ENCODE measurements at places on chromosomes 5 and 9. TPM values are rescaled to one million over a fixed set of nuclear protein-coding genes. Genes with fewer than 3 reads are reported as not detected.
A peak's percentile ranks its signal among the peaks of the same experiment; 100 is the strongest.

The LHX2 gene
- not detected for total RNA-seq

The MYOZ3 gene
- 0.22 TPM for total RNA-seq

The NR2F1 gene
- 30.5 TPM for total RNA-seq

The ENTPD2 gene
- not detected for total RNA-seq

The PTGES gene
- 0.44 TPM for total RNA-seq

The PCA3 gene
- 0.20 TPM for total RNA-seq

The CYLC2 gene
- total RNA-seq = not detected

The NIM1K gene
- not detected for total RNA-seq

The RNF208 gene
- 0.22 TPM for total RNA-seq

DNA sequence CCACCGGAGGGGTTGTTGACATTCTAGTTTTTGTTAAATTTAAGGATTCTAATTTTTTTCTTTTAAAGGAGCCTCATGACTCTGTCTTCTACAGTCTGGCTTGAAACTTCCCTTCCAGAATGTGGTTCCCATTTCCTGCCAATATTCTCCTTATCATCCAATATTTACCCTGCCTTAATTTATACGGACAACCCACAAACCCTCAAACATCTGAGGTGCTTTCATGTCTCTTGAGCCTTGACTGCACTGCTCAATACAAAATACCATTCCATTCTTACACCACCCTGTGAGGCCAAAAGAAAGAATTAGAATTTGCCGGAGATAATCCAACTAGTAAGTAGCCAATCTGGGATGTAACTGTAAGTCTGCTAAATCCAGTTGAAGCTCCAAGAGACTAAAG is 346.5 kb downstream of the SPOCK1 start:
- DNase-seq = no peak

GRCh38 chr5:66891184-66891925 is 295.2 kb downstream of the MAST4 start:
- no peak for DNase-seq

GRCh38 chr9:112535301-112535700 is 48.7 kb downstream of the KIAA1958 start:
- DNase-seq = peak; percentile 47

DNA sequence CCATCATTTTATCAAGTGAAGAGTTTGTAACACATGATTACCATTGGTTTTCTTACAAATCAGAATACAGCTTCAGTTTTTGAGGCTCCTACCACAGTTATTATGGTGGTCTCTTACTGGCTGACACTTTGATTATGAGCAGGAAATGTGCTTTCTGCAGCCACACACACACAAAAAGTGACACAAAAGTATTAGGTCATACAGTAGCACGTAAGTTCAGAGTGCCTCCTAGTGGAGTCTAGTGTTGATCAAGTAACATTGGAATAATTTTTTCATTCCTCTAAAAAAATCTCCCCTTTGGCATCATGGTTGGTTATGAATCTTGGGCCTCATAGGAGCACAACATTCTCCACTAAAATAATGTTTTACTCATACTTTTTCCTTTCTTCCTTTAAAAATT is 37.6 kb downstream of the PAM start:
- peak; percentile 47 for DNase-seq

DNA sequence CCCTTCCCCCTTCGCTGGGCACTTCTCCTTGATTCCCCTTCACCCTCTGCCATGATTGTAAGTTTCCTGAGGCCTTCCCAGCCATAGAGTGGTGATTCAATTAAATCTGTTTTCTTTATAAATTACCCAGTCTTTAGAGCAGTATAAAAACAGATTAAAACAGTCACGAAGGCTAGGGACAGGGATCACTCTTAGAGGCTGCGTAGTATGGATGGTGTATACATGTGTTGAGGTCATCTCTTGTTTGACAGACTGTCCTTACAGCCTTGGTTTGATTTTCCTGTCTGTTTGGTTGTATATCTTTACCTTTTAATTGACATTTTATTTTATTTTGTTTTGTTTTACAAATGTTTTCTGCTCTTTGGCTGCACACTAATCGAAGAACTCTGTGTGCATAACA is 1155.7 kb upstream of the CDH18 start:
- DNase-seq = no peak

- no peak for DNase-seq
Measured at GRCh38 chr9:3507395-3508077, 18.3 kb downstream of the RFX3 start.

DNA sequence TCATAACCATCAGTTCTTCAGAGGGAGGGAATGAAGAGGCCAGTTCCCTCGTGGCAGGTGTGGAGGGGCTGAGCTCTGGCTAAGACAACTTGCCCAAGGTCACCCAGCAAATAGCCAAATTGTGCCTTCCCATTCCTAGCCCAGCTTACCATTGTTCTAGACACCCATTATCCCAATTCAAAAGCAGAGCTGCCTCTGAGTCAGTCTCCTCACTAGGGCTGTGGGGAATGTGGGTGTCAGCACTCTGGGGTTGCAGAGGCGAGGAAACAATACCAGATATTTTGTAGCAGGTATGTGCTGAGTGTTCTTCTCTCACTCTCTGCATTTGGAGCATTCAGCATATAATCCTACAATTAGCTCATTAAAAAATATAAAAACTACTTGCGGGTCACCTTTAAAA is 270.8 kb downstream of the PSAT1 start:
- DNase-seq = no peak

DNA sequence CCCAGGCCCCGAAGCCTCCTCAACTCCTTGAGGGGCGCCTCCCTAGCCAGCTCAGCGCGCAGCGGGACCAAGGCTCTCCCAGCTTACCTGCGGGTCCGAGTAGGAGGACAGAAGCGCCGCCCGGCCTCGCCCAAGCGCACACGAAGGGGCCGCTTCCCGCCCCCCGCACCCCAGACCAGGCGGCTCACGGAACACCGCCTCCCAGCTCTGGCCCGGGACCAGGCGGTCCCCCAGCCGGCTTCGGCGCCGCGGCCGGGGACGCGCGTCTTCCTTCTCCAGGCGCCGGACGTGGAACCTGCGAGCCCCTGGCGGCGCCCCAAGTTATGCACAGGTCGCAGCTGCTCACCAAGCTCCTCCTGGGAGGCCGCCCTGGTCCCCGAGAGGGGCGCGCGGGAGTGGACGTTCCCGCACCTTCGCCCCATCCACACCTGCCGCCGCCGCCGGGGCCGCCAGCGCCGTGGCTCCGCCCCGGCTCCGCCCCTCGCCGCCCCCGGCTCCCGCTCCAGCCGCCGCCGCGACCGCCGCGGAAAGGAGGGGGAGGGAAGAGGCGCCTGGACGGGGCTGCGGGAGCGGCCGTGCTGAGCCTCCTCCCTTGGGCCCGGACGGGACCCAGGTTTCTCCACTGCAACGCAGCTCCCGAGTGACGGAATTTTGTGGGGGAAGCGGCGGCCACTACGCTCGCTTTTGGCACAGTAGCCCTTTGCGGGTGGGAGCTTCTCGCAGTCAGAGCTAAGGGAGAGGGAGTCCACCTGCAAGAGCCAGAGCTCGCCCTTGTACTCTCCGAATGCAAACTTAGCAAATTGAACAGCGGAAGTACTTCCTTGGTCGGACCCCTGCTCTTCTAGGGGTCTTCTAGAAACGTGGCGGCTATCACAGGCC is 77.5 kb upstream of the IFNE start:
- peak; percentile 64 for DNase-seq

DNA sequence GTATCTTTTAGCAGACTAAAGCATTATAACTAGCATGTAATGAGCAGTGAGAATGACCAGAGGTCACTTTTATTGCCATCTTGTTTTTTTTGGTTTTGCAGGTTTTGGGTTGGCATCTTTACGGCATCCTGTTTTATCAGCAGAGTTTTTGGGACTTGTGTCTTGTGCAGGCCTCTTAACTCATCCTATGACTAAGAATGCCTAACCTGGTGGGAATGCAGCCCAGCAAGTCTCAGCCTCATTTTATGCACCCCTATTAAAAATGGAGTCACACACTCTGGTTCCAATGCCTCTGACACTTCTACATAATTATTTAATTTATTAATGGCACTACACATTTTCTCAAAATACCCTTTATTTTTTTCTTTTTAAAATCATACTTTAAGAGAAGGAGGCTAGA is 726.5 kb upstream of the RIOK2 start:
- no peak for DNase-seq

DNA sequence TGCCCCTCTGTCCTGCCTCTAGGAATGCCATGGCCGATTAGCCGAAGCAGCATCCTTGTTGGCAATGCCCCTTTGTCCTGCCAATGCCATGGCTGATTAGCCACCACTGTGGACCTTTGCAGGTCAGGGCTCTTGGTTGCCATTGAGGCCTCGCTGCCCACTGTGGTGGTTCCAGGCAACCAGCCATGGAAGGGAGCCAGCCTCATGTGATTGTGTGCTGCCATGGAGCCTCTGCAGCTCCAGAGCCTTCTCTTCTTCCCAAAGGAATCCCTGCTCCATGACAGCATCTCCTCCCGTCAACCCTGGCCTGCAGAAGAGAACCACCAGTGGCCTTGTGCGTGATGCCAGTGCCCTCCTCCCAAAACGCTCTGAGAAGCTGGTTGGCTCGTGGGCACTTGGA is 187.0 kb downstream of the CACNA1B start:
- DNase-seq = no peak

GRCh38 chr9:136081113-136081825 is 13.8 kb downstream of the NACC2 start:
- DNase-seq = no peak

DNA sequence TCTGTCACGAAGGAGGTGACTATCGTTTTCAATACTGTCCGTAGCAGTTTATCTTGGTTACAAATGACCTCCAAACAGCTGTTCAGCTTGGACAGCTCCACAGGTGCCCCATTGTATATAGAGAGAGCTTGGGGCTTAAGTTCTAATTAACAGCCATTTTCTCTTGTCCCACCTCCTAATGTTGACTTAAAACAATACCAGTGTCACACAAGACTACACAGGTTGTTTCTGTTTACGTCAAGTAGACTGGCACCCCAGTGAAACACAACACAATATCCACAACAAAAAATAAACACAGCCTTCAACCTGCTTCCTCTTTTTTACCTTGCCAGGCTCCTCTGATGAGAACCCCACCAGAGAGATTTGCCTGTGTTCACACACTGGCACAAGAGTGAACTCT is 39.8 kb upstream of the TLE1 start:
- peak; percentile 31 for DNase-seq

- DNase-seq = peak; percentile 65
Measured at GRCh38 chr5:43017428-43017815, 22.7 kb downstream of the ANXA2R start.

- DNase-seq = peak; percentile 21
Measured at GRCh38 chr9:97484134-97484533, 17.3 kb upstream of the TMOD1 start.

DNA sequence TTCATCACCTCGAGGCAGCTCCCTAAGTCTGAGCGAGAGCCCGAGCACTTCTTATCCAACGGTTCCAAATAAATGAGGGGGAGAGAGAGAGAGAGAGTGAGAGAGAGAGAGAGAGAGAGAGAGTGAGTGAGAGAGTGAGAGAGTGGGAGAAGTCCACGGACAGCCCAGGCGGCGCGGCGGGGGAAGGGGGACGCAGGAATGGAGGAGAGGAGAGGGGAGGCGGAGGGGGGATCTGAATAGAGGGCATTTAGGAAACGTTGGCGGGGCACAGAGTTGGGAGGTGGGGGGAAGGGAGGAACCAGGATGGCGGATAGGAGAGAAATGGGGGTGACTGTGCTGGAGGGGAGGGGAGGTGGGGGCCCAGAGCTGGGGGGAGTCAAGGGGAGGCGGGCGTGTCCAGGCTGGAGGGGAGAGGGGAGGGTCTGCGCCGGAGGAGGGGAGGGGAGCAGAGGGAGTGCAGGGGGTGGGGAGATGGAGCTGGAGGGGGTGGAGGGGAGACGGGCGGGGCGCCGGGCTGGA is 398 bp upstream of the BASP1 start:
- DNase-seq = no peak

DNA sequence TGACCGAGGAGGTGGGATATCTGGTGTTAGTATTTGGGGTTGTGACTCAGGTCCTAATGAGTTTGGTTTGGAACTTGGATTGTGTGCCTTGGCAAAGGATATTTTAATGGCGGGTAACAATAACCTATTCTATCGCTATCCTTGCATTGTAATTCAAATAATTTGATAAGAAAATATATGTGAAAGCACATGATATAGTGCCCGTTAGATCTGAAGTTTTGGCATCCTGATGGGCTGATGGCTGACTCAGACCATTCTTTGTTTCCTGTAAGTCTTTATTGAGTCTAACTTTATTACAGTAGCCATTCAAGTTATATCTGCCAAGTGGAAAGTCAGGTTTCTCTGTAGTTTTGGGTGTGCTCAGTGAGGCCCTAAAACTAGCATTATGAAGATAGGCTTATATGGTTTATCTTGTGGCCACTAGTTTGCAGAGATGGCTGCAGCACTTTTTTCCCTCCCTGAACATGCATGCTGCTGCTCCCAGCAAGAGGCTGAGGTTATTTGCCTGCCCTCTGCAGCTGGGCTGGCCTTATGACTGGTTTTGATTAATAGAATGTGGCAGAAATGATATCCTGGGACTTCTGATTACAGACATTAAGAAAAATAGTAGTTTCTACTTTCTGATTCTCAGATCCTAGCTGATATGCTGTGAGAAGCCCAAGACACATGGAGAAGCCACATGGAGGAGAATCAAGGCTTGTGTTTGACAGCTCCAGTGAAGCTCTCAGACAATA is 46.6 kb downstream of the CFAP95 start:
- DNase-seq = peak; percentile 59

DNA sequence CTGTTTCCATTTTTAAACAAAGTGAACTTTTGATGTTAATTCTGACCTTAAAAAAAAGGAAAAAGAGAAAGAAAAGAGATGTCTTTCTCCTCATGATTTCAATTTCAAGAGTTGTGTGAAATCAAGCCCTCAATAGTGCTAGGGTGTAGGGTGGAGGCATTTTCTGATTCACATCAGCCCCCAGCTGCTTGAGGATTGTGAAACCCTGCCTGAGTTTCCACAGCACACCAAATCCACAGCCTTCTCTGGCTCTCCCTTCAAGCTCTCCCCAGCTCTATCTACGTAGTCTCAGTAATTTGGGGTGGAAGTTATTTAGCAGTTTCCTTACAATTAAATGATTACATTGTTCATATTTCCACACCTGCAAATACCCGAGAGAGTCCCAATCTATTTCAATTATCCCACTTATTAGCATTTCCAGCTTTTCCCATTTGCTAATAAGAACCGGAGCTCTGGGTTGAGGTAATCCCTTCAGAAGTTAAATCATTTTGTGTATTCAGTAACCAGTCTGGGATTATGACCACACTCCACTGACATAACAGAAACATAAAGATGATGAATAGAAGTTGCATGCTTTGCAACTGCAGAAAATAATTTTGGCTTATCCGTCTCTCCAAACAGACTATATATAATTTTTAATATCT is 54.9 kb downstream of the MTX3 start:
- no peak for DNase-seq

GRCh38 chr9:100058699-100059579 is 39.9 kb downstream of the ERP44 start:
- no peak for DNase-seq

DNA sequence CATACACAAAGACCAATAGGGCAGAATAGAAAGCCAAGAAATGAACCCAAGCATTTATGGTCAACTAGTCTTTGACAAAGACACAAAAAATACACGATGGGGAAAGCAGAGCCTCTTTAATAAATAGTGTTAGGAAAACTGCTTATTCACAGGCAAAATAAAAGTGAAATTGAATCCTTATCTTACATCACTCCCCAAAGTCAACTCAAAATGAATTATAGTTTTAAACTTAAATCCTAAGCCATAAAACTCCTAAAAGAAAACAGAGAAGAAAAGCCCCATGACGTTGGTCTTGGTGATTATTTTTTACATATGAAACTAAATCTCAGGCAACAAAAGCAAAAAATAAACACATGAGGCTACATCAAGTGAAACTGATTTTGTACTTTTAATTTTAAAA is 46.8 kb downstream of the CHSY3 start:
- no peak for DNase-seq

Measured in lung microvascular endothelial cell (primary cell).